Glutamatergic neuron (in vitro differentiated cells): ENCODE measurements at places on chromosomes 2 and 18. TPM values are rescaled to one million over a fixed set of nuclear protein-coding genes. Genes with fewer than 3 reads are reported as not detected.

GRCh38 chr2:198571393-198571792, 767.0 kb downstream of the PLCL1 start:
- no peak overlapping the region for H3K27ac ChIP-seq
- no peaks in the 10 kb centered on the region for H3K4me1 ChIP-seq
- H3K36me3 ChIP-seq = no peaks in the 10 kb centered on the region
- no peak overlapping the region for H3K4me3 ChIP-seq
- no peak for DNase-seq
- no peaks in the 10 kb centered on the region for H3K27me3 ChIP-seq

DNA sequence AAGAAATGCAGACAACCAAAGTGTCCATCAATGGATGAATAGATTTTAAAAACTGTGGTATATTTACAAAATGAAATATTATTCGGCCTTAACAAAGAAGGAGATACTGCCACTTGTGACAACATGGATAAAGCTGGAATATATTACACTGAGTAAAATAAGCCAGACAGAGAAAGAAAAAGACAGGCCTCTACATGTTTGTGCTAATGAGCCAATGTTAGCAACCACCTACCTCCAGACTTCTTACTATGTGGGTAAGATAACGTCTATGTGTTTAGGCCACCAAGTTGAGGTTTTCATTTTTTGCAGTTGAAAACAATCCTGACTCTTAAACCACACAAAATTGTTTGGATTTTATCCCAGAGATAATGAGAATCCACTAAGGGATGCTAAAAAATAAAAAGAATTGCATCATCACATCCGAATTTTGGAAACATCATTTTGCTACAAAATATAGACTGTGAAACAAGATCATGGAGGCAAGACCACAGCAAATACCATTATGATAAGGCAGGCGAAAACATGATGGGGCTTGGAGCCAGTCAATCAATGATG, 47.0 kb downstream of the EVA1A start:
- no peak overlapping the region for H3K4me3 ChIP-seq
- no peaks in the 10 kb centered on the region for H3K27me3 ChIP-seq
- H3K36me3 ChIP-seq = peaks cover 8% of the 10 kb centered on the region
- no peak overlapping the region for H3K27ac ChIP-seq

DNA sequence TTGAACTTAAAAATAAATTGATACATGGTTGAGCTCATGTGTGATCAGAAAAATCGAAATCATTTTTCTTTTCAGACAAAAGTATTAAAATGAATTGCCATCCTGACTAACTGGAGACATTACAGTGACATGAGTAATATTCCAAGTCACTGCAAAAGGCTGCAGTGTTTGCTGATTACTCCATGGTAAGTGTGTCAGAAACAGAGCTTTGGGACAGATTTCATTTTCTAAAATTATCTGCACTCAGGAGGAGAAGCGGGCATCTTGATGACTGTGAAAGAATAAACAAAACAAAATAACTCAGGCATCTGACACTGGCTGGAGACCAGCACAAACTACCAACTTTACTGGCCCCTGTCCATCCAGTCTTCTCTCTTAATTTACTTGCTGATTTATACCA, 312.3 kb upstream of the PIK3C3 start:
- H3K4me3 ChIP-seq = no peak overlapping the region
- DNase-seq = no peak
- H3K4me1 ChIP-seq = no peaks in the 10 kb centered on the region
- H3K36me3 ChIP-seq = no peaks in the 10 kb centered on the region

- H3K27ac ChIP-seq = no peak overlapping the region
- H3K27me3 ChIP-seq = no peaks in the 10 kb centered on the region
- no peak for DNase-seq
- no peaks in the 10 kb centered on the region for H3K4me1 ChIP-seq
Measured at GRCh38 chr18:46001074-46001473, 33.9 kb upstream of the EPG5 start.

DNA sequence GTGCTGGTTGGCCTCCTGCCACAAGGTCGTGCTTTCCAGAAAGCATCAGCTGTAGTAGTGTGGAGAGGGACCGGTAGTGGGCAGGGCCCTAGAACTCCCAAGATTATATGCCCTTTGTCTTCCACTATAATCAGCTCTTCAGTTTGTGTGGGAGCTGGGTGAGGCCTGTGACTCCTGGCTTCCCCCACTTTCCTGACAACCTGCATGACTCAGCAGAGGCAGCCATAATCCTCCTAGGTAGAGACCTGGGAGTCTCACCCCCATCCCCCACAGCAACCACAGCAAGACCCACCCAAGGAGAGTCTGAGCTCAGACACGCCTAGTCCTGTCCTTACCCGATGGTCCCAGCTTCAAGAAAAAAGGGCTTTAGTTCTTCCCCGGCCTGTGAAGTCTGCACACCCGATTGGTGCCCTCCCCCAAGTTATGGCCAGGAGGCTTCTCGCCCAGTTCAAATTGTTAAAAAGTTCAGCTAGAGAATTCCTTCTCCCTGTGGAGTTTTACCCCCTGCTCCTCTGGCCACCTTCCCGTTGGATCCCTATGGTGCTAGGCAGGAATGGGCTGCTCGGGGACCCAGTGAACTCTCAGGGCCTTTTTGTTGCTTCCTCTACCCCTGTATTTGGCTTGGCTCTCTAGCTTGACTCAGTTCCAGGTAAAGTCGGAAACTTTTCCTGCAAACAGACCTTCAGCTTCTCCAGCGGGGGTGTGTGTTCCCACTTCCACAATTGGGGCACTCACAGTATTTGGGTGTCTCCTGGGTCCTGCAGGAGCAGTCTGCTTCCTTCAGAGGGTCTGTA, 57.8 kb upstream of the FAM237A start:
- H3K4me1 ChIP-seq = peaks cover 2% of the 10 kb centered on the region
- no peaks in the 10 kb centered on the region for H3K27me3 ChIP-seq
- peaks cover 2% of the 10 kb centered on the region for H3K36me3 ChIP-seq
- H3K4me3 ChIP-seq = no peak overlapping the region

DNA sequence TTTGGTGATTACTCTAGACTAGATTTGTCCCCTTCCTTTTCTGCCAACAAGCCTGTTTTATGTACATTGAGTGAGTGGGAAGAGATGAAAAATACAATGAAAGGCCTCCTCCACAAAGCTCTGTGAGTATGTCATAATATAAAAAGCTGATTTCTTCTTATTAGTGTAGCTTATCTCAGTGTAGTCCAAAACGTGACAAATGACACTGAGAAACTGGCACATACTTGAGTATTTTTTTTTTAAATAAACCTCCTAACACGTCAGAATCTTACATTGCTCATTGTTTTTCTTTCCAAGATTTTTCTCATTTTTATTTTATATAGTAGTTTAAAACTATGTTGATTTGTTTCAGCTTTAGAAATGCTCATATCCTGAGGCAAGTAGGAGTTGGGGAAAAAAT, 17.9 kb upstream of the FIGN start:
- H3K4me3 ChIP-seq = no peak overlapping the region
- no peaks in the 10 kb centered on the region for H3K27me3 ChIP-seq
- no peaks in the 10 kb centered on the region for H3K4me1 ChIP-seq

- no peak for DNase-seq
- H3K4me1 ChIP-seq = peaks cover 4% of the 10 kb centered on the region
- peak overlapping the region; percentile 53 for H3K4me3 ChIP-seq
- H3K27ac ChIP-seq = no peak overlapping the region
- H3K36me3 ChIP-seq = no peaks in the 10 kb centered on the region
- H3K27me3 ChIP-seq = no peaks in the 10 kb centered on the region
Measured at GRCh38 chr2:60882971-60883753, 1.8 kb downstream of the REL start.

DNA sequence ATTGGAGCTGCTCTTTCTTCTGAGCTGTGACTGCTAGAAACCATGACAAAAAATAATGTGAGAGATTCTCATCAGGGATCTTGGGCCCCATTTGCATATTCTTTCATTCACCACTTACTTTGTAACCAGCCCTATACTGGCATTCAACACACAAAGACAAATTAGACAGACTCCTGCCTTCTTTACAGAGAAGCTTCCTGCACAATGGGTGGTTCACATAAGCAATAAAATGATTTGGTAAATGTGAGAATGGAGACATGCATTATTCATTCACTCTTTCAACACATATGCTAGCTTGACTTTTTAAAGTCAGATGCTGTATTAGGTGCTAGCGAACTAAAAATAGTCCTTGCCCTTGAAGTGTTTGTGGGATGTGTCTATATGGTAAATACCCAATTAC, 174.4 kb downstream of the NCKAP5 start:
- no peak overlapping the region for H3K4me3 ChIP-seq
- peaks cover 5% of the 10 kb centered on the region for H3K27me3 ChIP-seq
- no peak overlapping the region for H3K27ac ChIP-seq
- no peak for DNase-seq
- H3K4me1 ChIP-seq = no peaks in the 10 kb centered on the region
- peaks cover 6% of the 10 kb centered on the region for H3K36me3 ChIP-seq

Gene CSRNP3
- total RNA-seq = 23.0 TPM

Gene EFEMP1
- total RNA-seq = 1.2 TPM

Gene RNU2-63P
- total RNA-seq = 8.2 TPM

Gene IL1F10
- total RNA-seq = not detected

Gene CIB4
- not detected for total RNA-seq

Gene SKA1
- 2.0 TPM for total RNA-seq

Gene CHRND
- 2.2 TPM for total RNA-seq

Gene SCN7A
- 0.32 TPM for total RNA-seq

Gene RNF125
- 1.5 TPM for total RNA-seq

Gene MYO5B
- total RNA-seq = 2.7 TPM
